ENCODE measurements at places on chromosomes 11 and 22. TPM values are rescaled to one million over a fixed set of nuclear protein-coding genes. Genes with fewer than 3 reads are reported as not detected.
A peak's percentile ranks its signal among the peaks of the same experiment; 100 is the strongest.

Gene PPP2R5B
- 23.9 TPM for total RNA-seq

DNA sequence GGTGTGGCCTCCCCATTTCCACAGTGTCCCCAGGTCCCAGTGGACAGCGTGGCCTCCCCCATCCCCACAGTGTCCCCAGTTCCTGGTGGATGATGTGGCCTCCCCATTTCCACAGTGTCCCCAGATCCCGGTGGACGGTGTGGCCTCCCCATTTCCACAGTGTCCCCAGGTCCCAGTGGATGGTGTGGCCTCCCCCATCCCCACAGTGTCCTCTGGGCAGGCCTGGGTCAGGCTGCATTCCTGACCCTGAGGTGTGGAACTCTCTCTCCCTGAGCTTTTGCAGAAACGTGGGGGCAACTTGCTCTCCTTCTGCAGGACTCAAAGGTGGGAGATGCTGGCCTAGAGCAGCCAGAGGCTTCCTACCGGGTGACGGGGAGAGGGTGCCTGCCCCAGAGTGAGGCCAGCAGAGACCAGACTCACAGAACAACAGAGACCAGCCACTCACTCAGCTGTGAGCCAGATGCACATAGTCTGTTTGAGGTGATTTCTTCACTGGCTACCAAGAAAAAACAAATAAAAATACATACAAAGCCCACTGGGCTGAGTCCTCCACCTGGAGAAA lies 85.8 kb upstream of the FGF3 start:
- DNase-seq: no peak

GRCh38 chr11:117544130-117544800 lies 216.6 kb downstream of the CEP164 start:
- no peak for DNase-seq

DNA sequence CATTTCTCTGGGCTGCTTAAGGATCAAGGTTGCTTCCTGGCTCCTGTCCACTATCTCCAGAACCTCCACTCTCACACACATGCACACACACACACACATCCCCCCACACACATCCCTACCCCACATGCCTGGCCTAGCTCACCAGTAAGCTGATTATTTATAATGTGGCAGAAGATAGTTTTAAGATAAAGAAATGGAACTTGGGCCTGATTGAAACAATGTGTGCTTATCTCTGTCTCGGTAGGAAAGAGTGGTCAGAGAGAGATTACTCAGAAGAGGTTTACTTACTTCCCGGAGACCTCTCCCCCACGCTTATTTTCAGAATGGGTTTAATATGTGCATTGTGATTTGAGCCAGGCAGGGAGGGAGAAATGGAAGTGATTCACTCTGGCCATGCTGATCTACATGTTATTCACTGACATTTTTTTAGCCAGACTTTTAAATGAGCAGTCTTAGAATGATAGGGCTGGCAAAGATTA lies 422.4 kb downstream of the TENM4 start:
- DNase-seq: peak; percentile 80

GRCh38 chr11:93497596-93497995 lies 45.6 kb downstream of the SMCO4 start:
- no peak for DNase-seq

GRCh38 chr11:34565417-34566207 lies 52.0 kb upstream of the ELF5 start:
- no peak for DNase-seq

DNA sequence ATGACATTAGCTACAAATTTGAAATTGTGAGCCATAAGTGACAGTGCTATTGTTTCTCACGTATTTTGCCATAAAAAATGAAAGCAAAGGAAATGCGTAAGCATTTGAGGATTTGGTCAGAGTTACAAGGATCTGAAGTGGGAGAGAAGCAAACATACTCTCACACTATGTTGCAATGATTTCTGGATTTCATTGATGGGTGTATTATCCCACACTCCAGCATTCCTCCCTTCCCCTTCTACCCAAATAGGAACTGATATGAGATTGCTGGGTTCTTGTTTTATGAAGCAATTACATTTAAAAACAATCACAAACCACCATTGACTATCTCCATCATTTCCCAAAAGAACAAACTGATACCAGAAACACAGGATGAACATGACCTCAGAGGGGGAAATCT lies 314.0 kb upstream of the CTSC start:
- DNase-seq: no peak

DNA sequence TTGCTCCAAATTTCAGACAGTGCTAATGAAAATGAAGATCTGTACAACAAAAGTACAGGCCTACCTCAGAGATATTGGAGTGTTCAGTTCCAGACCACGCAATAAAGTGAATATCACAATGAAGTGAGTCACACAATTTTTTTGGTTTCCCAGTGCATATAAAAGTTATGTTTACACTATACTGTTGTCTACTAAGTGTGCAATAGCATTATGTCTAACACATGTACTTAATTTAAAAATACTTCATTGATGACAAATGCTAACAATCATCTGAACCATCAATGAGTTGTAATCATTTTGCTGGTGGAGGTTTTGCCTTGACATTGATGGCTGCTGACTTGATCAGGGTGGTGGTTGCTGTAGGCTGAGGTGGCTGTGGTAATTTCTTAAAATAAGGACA lies 60.6 kb upstream of the E2F8 start:
- DNase-seq: peak; percentile 45

Gene OR4C13
- not detected for total RNA-seq

DNA sequence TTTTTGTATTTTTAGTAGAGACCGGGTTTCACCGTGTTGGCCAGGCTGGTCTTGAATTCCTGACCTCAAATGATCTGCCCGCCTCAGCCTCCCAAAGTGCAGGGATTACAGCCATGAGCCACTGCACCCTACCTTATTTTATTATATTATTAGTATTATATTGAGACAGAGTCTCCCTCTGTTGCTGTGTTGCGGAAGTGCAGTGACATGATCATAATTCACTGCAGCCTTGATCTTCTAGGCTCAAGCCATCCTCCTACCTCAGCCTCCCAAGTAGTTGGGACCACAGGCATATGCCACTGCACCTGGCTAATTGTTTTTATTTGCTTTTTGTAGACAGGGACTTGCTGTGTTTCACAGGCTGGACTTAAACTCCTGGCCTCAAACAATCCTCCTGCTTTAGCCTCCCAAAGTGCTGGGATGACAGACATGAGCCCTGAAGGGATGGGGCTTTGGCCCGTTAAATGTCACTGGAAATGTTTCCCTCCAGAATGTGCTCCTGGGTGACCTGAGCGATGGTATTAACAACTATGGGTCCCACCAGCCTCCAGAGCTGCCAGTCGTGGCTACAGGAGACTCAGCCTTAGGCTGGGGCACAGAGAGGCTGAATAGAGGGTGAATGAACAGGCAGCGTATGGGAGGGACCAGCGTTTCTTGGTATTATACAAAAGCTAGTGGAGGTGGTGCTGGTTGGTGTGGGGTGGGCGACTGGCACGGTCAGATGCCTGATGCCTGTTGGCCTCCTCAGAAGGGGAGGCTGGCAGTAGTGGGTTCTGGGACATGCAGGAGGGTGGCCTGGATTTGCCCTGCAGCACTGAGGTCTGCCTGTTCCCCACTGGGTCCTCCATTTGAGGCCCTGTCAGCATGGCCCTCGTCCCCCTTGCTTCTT lies 7.3 kb downstream of the TANGO2 start:
- DNase-seq: peak; percentile 45

DNA sequence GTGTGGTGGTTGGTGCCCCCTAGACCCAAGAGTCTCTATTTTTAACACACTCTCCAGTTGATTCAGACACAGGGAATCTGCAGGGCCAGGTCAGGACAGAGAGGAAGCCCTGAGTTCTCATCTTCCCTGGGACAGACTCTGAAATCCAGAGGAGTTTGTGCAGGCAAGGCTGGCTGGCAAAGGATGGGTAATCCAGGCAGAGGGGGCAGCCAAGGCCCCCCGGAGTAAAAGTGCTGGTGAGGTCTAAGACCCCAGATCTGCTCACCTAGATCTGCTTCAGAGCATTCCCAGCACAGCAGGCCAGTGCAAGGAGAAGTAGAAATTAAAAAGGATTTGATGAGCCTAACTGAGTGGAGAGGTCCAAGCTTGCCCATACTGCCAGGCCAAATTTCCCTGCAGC lies 40.6 kb upstream of the MN1 start:
- DNase-seq: no peak

Gene CD3G
- not detected for total RNA-seq

DNA sequence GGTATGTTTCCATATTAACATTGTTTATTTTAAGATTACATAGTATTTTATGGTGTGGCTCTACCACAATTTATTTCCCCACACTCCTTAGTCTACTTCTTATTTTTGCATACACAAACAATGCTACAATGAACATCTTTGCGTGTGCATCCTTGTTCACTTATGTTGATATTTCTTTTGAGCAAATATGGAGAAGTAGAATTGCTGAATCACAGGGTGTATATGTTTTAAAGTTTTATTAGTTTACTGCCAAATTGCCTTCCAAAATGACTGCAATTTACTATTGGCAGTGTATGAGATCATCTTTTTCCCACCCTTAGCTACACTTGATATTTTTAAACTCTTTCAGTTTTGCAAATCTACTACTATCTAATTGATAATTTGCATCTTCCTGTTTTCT lies 38.7 kb upstream of the FAR1 start:
- DNase-seq: no peak

DNA sequence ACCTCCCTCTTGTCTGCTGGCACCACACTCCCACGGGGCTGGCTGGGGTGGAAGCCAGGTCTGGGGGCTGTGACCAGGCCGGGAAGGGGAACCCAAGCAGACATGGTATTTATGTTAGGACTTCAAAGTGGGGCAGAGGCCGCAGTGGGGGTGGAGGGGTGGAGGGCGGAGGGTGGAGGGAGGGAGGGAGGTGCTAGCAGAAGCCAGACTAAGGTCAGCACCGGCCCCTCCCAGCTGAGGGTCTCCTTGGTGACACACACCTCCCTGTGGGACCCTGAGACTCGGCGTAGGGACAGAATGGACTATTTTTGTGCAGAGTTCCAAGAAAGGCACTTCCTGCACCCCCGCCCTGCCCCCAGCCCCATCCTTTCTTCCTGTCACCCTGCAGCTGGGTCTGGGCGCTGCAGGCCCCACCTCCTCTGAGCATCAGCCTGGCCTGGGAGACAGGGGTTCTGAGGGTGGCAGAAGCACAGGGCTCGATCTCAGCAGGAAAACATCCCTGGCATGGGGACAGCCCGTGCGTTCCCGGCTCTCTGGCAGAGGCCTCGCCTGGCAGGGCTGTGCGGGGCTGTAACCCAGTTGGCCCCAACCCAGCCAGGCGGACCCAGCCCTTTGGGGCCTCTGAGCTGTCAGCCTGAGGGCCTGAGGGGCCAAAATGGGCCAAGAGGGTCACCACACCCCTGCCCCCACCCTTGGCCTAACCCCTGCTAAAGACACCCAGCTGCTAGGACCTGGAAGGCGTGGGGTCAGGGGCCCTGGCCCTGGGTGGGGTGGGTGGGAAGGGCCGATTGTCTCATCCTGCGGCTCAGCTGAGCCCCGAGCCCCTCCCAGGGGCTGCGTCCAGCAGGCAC lies 9.6 kb upstream of the CD248 start:
- DNase-seq: peak; percentile 81

DNA sequence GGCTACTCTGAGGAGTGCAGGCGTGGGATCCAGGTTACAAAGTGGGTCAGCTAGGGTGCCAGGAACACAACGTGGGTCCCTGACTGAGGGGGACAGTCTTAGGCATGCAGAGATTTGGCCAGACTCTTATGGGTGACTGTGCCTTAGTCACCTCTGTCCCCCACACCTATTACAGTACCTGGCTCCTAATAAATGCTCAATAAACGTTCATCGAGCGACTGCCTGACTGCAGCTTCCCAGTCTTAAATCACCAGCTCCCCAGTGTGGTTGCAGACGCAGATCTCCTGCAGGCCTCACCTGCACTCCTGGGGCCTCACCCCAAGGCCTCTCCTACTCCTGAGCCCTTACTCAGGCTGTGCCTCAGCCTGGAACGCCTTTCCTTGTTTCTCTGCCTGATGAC lies 3.2 kb upstream of the SUN2 start:
- no peak for DNase-seq

Gene GAS2
- 0.51 TPM for total RNA-seq

Gene FAM83F
- total RNA-seq: not detected

DNA sequence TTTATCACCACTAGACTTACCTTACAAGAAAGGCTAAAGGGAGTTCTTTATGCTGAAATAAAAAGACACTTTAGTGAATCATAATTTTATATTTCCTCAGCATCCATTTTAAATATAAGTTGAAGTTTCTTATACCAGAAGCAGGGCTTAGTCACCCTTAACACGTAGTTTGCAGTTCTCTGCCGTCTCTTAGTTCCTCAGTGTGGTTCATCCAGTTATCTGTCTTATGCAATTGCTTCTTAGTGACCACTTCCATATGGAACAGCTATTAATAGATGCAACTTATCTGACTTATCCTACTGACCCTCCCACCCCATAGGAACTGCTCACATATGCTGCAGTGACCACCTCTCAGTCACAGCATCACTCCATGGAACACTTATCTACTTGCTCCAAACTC lies 11.7 kb upstream of the SLC36A4 start:
- DNase-seq: no peak

GRCh38 chr11:1810761-1811160 lies 24.0 kb upstream of the SYT8 start:
- DNase-seq: no peak

GRCh38 chr22:31983911-31984656 lies 39.7 kb downstream of the YWHAH start:
- peak; percentile 11 for DNase-seq

Gene SERHL2
- 2.8 TPM for total RNA-seq

DNA sequence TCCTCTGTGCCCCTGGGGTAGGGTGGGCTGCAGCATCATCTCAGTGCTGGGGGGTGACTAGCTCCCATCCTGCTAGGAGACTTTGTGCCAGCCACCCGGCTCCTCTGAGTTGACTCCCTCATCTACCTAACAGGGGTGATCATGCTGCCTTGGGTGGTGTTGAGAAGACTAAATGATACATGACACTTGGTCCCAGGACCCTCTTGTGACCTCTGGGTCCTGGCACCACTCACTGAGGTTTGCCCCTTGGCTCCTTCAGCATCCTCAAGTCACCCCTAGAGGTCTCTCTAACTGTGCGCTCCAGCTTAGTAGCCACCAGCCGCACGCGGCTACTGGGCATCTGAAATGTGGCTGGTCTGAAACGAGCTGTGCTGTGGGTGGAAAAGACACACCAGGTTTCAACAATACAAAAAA lies 72.1 kb downstream of the LRRC32 start:
- peak; percentile 76 for DNase-seq

- DNase-seq: peak; percentile 60
These were observed 806.7 kb downstream of the NTM start for GRCh38 chr11:132177106-132177505.

Gene CASP5
- total RNA-seq: not detected

GRCh38 chr22:40499209-40499623 lies 128.8 kb downstream of the SGSM3 start:
- peak; percentile 95 for DNase-seq

- no peak for DNase-seq
These were observed 17.1 kb downstream of the ZNRF3 start for GRCh38 chr22:28900379-28900925.

GRCh38 chr22:42934338-42934737 lies 77.3 kb upstream of the ARFGAP3 start:
- DNase-seq: no peak
